NCI-H2029 treated with DMSO at 0.1 percent for 48 hours (cell line): ENCODE measurements at places on chromosomes 5 and 9.

- DNase-seq = no peak
Observed at GRCh38 chr9:116149844-116150243, 3.7 kb upstream of the PAPPA start.

- DNase-seq = no peak
Observed at GRCh38 chr5:31664566-31664965, 25.6 kb downstream of the PDZD2 start.

DNA sequence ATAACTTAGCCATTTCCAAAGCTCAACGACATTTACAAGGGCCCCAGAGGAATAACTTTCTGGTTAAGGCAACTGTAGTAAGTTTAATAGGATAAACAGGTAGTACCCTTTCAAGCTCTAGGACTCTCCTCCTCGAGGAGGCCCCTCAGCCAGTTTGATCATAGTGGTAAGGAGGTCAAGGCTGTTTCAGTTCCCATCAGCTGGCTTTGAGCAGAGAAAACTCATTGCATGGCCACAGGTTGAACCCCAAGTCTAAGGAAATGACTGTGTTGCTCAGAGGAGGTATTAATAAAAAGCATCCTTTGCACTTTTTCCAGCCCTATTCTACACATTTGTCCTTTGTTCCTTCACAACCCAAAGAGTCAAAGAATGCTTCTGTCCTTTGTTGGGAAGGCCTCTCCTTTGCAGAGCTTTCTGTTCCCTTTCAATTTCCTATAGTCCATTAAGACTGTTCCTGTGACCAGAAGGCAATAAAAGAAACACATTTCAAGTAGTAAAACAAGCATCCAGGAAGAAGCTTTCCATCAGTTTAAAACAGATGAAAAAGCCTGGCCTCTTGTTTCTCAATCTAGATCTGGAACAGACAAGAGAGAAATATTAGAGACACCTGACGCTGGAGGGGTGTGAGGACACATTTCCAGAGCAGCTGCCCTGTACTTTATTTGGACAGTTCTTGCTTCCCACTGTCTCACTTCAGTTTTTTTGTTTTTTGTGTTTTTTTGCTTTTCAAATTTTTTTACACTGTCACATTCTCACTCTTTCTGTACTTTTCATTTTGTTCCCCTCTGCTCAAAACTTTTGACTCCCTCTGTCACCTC, 54.1 kb downstream of the PRRC1 start:
- DNase-seq = no peak

DNA sequence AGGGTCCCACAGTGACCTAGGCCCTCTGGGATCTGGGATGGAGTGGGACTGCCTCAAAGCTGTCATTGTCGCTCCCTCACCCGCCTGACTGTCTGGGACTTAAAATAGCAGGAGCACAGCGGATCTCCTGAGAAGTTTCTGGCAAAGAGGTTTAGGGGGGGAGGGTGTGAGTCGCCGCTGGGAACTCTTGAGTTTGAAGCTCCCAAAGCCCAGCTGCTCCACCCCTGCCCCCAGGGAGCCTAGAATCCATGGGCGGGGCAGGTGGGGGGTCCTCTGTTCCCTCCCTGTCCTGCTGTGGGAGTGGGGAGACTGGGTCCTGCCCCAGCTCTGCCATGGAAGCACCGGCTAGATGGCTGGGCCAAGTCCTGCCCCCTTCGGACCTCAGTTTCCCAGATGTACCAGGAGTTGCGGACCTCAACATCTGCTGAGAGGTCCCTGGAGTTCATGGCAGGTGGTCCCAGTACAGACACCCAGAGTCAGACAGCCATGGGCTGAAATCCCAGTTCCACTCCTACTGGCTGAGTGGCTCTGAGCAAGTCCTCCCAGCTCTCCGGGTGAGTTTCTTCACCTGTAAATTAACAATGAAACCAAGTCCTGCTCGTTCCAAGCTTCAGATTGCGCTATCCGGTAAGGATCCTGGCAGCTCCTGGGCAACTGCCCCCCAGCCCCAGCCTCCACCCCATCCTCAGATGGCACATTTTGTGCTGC, 985 bp upstream of the WDR38 start:
- DNase-seq = no peak

GRCh38 chr5:146560205-146560812, 44.3 kb upstream of the GPR151 start:
- DNase-seq = no peak

DNA sequence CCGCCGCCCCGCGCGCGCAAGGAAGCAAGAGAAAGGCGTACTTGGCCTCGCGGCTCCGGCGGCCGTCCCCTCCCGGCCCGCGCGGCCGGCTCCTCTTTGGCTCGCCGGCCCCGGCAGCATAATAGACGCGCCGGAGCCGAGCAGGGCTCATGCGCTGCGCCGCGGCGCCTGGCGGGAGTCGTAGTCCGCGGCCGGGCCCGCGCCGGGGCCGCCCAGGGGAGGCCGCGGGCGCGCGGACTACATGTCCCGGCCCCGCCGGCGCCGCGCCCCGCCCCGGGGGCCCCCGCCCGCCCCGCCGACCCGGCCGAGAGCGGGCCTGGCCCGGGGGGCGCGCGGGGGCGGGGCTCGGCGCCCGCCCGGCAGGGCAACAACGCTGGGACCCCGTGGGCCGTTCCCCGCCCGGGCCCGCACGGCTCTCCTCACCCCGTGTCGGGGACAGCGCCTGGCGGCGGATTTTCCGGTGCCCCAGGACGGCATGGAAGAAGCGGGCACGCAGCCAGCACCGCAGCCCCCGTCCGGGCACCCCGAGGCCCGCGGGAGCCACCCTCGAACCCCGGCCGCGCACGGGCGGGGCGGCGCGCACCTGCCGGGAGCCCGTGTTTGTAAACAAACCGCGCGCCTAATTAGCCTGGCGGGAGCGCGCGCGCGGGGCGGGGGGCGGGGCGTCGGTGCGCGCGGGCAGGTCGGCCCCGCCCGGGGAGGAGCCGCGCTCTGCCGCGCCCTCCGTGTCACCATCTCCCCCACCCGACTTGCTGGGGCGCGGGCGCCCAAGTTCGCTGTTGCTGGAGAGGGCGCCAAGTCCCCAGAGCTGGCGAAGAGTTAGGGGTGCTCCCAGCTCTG, at the start of gene BRD3:
BRD3 (minus strand) TSS at position 123 of the 840 bp plus-strand sequence. CDS start 14,549 bp downstream, outside the sequence.
- DNase-seq = peak; percentile 35

DNA sequence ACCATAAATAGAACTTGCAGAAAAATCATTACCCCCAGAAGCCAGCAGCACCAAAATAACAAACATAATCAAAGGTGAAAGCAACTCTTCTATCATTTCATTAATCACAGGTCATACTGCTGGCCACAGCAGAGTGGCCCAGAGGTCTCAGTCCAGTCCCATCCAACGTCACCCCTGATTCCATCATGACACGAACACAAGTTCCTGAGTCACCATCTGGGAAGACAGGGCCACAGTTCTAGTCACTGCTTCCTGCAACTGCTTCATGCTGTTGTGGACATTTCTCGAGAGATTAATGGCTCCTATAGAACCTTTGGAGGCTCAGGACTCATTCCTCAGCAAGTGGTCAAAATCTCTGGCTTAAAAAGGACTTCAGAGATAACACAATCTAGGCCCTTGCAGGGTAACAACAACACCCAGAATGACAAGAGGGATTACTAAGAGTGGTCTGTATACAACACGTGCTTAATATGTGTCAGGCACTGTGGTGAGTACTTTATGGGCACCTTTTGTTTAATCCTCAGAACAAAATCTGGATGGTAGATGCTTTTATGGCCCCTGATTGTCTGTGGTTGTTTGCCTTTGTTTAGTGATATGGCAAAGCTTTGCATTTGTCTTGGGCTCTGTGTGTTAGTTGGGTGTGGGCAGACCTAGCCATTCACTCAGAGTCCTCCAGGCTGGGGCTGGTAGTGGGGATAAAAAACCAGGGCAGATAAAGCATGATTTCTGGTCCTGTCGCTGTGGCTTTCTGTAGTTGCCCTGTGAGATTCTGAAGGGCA, 184.3 kb downstream of the DAB2IP start:
- no peak for DNase-seq

DNA sequence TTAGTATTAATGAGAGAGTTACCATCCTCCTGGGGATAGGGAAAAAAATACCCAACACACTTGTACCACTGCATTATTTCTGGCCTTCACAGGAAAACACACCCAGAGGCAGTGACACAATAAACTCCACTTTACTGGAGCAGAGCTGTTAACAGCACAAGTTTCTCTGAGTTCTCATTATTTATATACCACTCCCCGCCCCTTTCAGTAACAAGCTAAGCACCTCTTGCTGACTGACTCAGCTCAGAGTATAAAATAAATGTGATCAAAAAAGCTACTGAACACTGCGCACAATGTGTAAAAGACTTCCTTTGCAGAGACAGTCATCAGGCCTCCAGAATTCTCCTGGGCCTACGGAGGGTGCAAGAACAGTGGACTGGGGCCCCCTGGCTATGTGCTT, 21.6 kb downstream of the KLF9 start:
- no peak for DNase-seq

- DNase-seq = no peak
Observed at GRCh38 chr5:143713047-143714003, 98.6 kb upstream of the HMHB1 start.

- DNase-seq = no peak
Observed at GRCh38 chr9:98495530-98495929, 213.2 kb downstream of the GABBR2 start.
